ENCODE measurements at places on chromosomes 5 and 9. TPM values are rescaled to one million over a fixed set of nuclear protein-coding genes. Genes with fewer than 3 reads are reported as not detected.

GABRA1 gene
- total RNA-seq = not detected

ROR2 gene
- total RNA-seq = 0.49 TPM

BARX1 gene
- total RNA-seq = not detected

ITGA2 gene
- not detected for total RNA-seq

PALM2AKAP2 gene
- not detected for total RNA-seq
